ENCODE measurements at places on chromosomes 16 and 17. TPM values are rescaled to one million over a fixed set of nuclear protein-coding genes. Genes with fewer than 3 reads are reported as not detected.

SLC43A2 gene
- total RNA-seq = 10.2 TPM

DNA sequence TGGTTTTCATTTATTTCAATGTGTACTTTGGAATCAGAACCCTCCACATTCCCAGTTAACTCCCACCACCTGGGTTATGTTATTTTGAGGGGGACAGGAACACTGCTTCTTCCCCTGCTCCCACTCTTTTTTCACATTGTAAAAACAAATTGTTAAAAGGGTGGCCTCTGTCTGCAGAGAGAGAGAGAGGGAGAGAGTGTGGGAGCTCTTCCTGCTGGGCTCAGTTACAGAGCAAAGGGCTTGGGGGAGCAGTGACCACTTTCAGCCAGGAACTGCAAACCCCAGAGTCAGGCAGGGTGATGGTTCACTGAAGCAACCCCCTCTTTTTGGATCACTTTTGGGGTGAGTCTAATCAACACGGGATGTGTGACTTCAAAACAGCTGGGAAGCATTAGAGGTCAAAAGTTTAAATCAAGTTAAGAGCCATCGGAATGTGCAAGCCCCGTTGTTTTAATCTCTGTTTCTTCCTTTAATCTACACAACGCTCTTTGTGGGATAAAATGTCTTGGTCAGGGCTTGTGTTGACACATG, 577.0 kb upstream of the CDH11 start:
- DNase-seq = no peak

DNA sequence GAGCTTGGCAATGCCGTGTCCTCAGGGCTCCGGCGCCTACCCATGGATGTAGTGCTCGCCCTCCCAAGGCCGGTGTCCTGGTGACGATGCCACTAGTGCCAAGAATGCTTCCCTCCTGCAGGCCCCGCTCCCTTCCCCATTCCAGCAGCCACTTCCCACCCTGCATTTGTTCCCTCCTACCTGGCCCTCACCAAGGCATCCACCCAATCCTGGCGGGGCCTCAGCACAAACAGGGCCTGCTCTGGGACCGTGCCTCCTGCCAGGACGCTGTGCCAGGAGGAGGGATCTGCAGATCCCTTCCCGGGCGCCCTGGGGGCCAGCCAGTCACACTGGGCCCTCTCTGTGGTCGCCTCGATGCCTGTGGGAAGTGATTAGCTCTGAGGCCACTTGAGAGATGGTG, 25.1 kb downstream of the ABR start:
- DNase-seq = no peak

GRCh38 chr17:78072961-78073360, 55.6 kb downstream of the TMC6 start:
- no peak for DNase-seq

DNA sequence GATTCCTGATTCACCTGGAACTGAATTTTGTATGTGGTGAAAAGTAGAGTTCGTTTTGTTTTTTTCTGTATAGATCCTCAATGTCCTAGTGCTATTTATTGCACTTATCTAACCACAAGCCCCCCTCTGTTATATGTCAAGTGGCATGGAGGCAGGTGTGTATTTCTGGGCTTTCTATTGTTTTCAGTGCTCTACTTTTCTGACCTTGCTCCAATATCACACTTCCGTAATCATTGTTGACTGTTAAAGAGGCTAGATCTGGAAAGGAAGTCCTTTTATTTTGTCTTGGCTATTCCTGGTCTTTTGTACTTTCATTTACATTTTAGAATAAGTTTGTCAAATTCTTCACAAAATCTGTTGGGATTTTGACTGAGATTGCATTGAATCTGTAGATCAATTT, 26.8 kb upstream of the FBXO47 start:
- no peak for DNase-seq

DNA sequence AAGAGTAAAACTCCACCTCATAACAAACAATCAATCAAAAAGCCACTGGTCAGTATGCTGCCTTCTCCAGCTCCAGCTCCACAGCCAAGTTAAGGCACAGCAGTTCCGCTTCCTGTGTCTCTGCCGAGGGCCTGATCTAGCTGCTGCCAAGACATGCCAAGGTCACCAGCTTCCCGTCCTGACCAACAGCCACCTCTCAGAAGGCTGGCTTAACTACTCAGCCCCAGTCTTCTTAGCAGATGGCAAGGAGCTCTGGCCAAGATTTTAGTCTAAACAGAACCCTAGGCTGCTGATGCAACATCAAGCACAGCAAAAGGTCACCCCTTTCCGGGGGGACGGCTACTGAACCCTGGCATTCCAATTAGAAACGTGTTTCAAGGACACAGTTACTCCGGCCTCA, 17.7 kb upstream of the MNT start:
- DNase-seq = no peak

GRCh38 chr16:4273858-4274311, 1.1 kb upstream of the TFAP4 start:
- DNase-seq = peak; percentile 75

- DNase-seq = peak; percentile 57
These were observed 1.4 kb upstream of the SPHK1 start for GRCh38 chr17:76382803-76383545.

- no peak for DNase-seq
These were observed 47.8 kb downstream of the SLC7A5 start for GRCh38 chr16:87821376-87822107.

DNA sequence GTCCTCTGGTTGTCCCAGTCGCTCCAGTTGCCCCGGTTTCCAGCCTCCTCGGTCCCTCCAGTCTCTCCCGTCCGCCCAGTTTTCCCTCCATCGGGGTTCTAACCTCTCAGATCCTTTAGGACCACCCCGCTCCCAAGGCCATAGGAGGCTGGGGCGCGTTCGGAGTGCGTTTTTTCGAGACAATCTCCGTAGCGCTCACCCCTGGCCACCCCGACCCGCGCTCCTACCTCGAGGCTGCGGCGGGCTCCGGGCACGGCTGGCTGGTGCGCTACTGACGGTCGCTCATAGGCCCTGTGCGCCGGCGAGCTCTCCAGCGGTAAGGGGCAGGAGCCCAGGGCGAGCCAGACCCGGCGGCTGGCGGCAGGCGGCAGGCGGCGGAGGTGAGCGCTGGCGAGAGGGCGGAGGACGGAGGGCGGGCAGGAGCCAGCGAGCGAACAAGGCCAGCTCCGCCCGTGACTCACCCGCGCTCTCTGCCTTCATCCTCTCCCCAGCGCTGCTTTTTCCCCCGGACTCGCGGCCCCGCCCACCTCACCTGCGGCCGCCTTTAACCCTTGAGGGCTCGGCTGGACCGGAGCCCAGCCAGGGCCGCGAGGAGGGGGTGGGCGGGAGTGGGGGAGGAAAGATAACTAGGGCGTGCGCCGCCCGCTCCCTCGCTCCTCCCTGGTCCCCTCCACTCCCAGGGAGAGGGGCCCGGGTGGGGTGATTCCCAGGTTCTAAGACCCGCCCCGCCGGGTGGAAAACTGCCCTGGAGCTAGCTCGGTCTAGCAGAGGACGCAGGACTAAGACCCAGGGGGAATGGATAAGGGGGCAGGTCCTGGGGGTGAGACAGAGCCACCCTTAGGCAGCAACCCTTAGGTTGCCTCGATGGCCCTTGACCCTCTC, at the start of gene SP6:
SP6 (minus strand) TSS at position 472 of the 882 bp plus-strand sequence. CDS start 2,734 bp downstream, outside the sequence.
- peak; percentile 31 for DNase-seq
